NT2/D1 (cell line): ENCODE measurements at places on chromosomes 12 and 14.

DNA sequence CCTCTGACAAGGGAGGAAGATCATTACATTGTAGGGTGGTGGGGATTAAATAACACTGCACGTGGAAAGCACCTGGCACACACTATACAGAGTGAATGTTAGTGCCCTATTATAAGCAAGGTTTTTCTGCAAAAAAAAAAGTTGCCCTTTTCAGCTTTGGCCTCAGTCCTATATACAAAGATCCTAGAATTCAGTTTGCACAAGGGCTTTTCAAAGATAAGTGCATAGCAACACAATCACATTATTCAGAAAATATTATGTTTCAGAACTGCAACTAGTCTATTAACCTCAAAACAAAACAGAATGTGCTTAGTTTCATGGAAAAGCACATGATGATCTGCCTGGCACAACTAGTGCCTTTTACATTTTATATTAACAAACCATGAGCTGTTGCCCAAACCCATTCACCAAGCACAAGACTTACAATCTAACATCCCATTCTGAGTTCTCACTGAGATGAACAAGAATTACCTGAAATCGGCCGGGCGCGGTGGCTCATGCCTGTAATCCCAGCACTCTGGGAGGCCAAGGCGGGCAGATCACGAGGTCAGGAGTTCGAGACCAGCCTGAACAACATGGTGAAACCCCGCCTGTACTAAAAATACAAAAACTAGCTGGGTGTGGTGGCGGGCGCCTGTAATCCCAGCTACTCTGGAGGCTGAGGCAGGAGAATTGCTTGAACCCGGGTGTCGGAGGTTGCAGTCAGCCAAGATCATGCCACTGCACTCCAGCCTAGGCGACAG is 1.8 kb downstream of the TM7SF3 start:
- no peak for DNase-seq

DNA sequence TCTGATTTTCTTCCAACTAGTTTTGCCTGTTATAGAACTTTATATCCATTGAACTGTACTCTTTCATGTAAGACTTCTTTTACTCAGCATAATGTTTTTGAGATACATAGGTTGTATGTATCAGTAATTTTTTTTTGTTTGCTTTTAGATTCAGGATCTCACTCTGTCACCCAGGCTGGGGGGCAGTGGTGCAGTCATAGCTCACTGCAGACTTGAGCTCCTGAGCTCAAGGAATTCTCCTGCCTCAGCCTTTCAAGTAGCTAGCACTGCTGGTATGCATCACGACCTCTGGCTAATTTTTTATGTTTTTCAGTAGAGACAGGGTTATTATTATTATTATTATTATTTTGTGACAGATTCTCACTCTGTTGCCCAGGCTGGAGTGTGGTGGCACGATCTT is 65.0 kb upstream of the DDHD1 start:
- DNase-seq = no peak

GRCh38 chr12:101607894-101608293 is 13.1 kb downstream of the MYBPC1 start:
- no peak for DNase-seq

DNA sequence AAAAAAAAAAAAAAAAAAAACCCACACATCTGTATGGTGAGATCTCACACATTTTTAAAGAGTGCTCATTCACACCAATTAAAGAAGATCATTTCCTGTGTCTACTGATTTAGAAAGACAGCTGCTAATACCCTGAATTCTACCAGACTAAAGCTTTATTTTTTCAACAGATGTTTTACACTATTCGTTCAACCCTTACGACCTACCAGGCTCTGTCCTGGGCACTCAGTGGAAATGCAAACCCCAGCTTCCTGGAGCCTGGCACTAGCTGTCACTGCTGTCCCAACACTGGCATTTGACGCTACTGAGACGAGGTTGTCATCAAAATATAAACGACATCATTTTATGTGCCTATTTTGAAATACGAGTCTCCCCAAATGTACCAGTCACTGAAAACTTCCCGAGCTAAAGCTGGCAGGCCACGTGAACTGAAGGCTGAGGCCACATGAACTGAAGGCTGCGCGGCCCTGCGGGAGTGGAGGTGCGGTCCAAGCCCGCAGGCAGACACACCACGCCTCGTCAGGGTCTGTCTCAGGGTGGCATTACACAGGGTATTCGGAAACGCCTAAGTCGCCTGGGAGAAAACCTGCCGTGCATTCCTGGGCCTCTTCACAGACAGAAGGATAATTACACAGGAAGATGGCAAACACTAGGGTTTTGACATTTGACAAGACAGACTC is 27.2 kb downstream of the SLC15A4 start:
- DNase-seq = no peak

- DNase-seq = no peak
Measured at GRCh38 chr12:103780093-103780440, 61.0 kb downstream of the NT5DC3 start.

DNA sequence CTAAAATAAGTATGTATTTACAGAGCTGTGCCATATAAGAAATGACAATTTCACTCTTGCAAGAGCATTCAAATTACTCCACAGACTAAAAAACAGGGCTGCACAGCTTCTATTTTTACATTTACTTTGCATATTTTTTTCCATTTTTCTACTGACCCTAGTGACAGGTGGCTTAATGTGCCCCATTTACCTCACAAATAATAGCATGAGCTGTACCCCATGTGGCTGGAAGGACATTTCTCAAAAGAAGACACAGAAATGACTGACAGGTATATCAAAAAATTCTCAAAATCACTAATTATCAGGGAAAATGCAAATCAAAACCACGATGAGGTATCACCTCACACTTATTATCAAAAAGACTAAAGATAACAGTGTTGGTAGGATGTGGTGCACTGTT is 1128.6 kb downstream of the SLC16A7 start:
- no peak for DNase-seq

GRCh38 chr12:292186-292585 is 29.6 kb upstream of the SLC6A13 start:
- DNase-seq = no peak

- no peak for DNase-seq
Measured at GRCh38 chr12:68641138-68641537, 30.4 kb downstream of the RAP1B start.

DNA sequence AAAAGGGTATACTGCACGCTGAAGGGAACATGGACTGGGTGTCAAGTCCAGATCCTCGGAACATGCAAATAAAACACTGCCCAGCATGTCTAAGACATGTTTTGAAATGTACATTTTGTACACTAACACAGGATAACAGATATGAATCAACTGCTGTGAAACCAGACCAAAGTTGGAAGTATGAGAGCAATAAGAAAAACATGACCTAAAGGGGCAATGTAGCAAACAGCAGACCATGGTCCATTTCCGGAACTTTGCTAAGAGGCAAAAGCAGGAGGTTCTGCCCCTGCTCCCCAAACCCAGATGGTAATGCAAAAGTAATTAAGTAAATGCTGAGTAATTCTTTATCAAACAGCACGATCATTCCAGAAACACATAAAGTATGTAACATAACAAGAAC is 125.2 kb downstream of the SLC25A21 start:
- no peak for DNase-seq
